ENCODE measurements at places on chromosomes 2 and 18.
A peak's percentile ranks its signal among the peaks of the same experiment; 100 is the strongest.

- peak; percentile 94 for DNase-seq
Observed at GRCh38 chr2:177338177-177338721, 54.3 kb upstream of the AGPS start.

DNA sequence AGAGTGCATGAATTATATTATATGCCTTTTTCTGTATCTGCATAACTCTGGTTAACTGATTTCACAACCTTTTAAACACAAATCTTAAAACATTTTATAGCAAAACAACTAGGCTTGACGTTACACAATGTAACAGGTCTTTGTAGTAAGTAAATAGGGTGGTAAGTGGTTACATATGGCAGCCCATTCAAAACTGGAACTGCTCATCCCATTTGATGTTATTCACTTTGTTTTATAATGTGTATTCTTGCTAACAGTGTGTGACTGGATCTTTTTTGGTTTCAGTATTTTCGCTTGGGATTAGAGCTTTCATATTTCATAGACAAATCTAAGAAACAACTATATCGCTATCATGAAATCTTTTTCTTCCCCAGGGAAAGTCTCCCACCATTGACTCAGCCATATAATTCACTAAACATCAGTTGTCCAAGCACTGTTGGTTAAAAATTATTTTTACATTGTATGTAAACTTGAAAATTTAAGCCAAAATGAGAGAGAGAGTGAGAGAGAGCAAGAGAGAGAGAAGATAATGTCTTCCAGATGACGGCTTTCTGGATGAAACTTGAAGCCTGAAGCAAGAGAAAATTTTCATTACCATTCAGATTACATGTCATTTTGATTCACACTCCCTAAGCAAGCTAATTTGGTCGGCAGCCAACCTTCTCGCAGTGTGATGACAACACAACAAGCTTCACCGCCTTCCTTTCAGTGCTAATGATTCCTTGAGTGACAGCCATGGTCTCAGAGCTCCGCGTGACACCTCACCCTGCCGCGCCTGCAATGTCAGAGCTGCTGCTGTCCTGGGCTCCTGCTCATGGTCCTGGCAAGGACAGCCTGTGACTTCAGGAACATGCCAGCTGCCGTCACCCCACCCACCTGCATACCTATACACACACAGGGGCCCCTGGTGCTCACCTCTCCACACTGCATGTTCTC lies 946.9 kb upstream of the SOX11 start:
- peak; percentile 12 for DNase-seq

DNA sequence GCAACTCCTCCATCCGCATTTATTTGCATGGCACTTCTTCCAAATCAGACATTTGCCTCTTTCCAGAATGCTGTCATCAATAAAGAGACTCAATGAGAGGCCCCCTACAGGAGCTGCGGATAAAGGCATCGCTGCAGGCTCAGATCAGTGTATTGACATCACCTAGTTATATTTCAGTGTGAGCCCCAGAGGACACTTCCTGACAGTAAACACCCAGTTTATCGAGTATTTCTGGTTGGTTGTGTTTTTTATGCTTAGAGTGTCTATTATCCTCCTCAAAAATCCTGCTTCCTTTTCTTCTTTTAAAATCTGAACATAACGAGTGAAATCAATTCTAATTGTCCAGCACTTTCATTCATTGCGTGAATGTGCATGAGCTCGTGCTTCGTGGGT lies 38.8 kb downstream of the NRP2 start:
- DNase-seq, result no peak

GRCh38 chr2:179751163-179751809 lies 110.1 kb downstream of the ZNF385B start:
- peak; percentile 53 for DNase-seq

- DNase-seq, result peak; percentile 39
Observed at GRCh38 chr2:138475277-138475776, 26.2 kb upstream of the SPOPL start.

- no peak for DNase-seq
Observed at GRCh38 chr2:240785424-240786335, 34.3 kb downstream of the KIF1A start.

DNA sequence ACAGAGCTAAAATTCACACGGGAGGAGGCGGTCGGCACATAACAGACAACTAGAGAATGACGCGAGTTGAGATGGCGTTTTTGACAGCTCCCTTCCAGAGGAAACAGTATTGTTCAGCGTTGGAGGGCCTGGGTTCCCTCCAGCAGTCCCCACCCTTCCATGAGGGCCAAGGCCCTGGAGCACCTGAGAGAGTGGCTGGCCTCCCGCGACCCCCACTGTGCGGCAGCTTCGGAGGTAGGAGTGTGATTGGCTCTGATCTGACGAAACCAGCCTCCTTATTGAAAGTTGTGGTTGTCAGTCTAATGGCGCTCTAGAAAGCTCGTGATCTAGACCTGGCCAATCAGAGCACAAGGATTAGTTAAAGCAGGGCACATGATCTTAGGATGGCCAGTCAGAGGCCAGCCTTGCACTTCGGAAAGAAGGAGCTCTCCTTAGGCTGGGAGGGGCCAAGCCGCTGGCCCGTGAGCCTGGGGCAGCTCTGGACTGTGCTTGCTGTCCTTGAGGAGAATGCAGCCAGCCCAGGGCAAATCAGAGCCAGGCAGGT lies 104.5 kb upstream of the CELF4 start:
- no peak for DNase-seq

DNA sequence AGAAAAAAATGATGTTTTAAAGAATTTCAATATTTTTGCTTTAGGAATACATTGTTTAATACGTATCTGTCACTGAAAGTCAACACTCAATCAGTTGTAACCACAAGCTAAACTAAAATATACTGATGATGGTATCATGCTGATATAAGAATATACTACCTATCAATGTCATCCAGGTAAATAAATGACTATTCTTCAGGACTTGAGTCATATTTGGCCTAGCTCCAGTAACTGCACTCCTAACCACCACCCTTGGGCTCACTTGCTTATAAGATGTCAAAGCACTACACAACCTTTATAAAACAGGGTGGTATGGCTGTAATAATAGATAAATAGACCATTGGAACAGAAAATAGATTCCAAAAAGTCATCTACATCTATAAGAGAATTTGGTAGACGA lies 48.8 kb downstream of the RND3 start:
- DNase-seq, result peak; percentile 79

GRCh38 chr2:240293557-240294461 lies 141.7 kb upstream of the GPC1 start:
- DNase-seq, result no peak

GRCh38 chr2:54894467-54894866 lies 155.8 kb downstream of the RTN4 start:
- no peak for DNase-seq

DNA sequence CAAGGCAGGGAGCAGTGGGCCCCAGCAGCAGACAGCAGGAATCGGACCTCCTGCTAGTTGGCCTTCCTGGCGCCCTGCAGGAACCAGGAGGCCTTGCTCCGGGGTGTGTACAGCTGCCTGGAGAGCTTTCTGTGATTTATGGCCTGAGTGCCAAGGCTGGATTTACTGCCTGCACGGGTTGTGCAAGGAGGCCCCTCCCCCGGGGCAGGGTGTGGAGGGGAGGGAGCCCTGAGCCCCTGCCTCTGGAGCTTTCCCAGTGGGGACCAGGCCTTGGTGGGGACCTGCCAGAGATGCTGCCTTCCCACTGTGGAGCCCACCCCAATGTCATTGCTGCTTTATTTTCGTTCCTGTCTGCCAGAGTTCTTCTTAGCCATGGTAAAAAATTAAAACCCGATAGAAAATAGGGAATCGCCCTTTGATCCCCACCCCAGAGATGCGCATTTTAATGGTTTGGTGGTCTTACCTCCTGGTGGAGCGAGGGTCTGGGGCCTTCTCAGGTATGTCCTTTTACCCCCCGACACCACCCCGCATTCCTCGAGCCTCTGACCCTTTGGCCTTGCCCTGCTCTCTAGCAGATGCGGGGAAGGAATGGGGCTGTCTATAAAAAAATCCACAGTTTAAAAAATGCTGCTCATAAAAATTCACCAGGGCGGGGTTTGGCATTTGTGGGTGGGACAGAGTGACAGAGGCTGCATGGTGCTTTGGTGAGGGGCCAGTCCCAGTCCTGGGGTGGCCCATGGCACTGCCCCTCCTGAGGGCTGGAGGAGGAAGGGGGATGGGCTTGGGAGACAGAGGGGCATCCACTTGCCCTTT lies 6.9 kb upstream of the RALB start:
- no peak for DNase-seq

GRCh38 chr2:64259312-64259711 lies 115.1 kb upstream of the PELI1 start:
- no peak for DNase-seq

GRCh38 chr2:2825516-2826208 lies 494.6 kb upstream of the MYT1L start:
- DNase-seq, result no peak

GRCh38 chr2:214465363-214466146 lies 54.7 kb downstream of the VWC2L start:
- DNase-seq, result peak; percentile 58

DNA sequence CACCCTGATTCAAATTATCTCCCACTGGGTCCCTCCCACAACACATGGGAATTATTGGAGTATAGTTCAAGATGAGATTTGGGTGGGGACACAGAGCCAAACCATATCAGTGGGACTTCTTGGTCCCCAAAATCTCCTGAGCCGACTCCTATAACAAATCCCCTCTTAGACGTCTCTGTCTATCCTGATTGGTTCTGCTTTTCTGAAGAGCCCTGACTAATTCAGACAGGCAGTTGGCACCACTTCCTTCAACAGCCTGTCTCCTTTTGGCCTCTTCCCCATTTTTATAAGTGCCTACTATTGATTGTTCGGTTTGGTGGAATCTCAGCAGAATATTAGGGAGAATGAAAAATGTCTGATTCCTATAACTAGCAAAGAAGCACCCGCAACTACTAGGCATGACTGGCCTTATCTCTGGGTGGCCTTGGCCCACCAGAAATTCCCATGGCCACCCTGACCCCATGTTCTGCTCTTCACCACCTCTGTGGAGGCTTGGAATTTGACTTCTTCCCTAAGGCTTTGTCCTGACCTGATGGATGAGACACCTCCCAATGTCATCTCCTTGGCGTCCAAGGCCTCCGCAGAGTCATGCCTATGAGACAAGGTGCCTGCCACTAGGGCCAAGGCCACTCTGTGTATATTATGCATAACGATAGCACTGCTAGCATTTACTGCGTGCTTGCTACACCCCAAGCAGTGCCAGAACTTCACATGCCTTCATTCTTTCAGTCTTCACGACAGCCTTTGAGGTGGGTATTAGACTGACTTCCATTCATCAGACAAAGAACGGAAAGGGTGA lies 218.9 kb upstream of the COPS8 start:
- no peak for DNase-seq

- no peak for DNase-seq
Observed at GRCh38 chr2:20113986-20114938, 62.8 kb upstream of the LAPTM4A start.

- peak; percentile 30 for DNase-seq
Observed at GRCh38 chr2:217852555-217853211, 150.1 kb downstream of the TNS1 start.

GRCh38 chr2:113376913-113377445 lies 60.5 kb upstream of the ZNG1B start:
- no peak for DNase-seq

DNA sequence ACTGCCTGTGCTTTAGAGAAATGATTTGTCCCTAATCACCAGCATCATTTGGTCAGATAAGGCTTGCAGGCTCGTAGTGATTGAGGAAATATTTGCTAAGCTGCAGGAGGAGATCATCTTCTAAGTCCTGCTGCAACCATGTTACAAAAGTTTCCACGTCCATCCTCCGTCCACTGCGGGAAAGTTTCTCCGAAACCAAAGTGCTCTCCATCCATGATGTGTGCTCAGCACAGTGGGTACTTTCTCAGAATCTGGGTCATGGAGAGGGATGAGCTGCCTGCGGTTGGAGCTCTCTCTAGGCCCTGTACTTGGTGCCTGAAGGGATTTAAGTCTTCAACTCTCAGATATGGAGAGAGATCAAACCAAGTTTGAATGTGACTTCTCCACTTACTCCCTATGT lies 39.3 kb downstream of the IL1RL2 start:
- no peak for DNase-seq

- peak; percentile 67 for DNase-seq
Observed at GRCh38 chr18:54616220-54616848, 25.3 kb downstream of the DYNAP start.

DNA sequence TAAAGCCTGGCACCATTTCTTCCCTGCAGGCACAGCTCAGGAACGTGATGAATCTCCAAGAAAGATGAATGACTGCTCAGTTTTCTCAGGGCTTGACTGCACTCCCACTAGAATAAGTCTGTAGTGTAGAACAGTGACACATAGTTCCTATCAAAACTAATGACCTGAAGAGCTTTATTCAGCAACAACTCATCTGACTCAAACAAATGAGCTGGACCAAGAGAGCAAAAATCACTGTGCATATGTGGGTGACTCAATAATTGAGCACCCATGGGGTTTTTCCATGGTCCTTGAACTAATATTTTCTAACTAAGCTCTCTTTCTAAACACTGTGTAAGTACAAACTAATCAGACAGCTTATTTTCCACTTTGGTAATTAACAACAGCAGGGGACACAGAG lies 61.1 kb upstream of the XDH start:
- peak; percentile 87 for DNase-seq

DNA sequence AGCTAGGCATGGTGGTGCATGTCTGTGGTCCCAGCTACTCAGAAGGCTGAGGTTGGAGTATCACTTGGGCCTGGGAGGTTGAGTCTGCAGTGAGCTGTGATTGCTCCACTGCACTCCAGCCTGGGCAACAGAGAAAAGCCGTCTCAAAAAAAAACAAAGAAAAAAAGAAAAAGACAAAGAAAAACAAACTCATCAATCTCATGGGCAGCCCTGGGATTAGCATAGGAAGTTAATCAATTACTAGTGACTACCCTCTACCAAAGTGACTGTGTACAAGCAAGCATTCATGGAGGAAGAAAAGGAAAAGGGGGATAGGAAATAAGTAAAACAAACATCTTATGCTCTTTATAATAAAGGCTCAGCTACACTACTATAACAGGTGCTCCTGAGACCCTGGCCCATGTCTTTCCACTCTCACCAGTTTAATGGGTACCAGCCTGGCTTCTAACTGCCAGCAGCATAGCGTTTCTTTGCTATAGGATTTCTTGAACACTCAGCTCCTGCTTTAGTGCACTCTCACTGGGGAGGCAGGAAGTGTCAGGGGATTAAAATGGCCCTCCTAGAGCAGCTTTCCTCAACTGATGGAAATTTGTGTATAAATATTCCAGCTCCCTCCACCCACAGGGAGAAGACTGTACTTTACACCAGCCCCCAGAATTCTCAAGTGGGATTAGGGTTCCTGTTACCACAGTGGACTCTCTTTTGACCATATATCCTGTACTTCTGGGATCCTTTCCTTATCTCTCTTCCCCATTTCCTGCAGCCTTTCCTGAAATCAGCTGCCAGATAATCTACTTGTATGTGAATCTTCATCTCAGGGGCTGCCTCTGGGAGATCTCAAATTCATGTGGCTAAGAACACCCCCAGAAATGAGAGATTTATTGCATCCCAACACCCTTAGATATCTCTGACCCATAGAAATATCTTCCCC lies 91.3 kb upstream of the GLS start:
- peak; percentile 91 for DNase-seq

DNA sequence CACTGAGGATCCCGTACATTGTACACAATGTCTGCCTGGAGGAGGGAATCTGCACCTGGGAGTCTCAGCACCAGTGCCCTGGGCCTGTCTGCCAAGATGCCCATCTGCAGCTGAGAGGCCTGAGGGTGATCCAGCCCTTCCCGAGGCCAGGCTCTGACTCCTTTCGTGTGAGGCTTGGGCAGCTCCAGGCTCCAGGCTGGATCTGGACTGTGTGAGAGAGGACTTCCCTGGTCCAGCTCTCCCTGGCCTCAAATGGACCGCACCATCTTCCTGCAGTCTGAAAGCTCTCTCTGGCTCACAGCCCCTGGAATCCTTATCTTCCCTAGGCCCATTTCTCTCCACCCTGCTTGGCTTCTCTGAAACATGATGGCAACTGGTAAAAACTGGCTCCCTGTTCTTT lies 324.6 kb downstream of the DYSF start:
- no peak for DNase-seq

Measured in kidney tubule cell (primary cell).